Stimulated activated naive CD4-positive, alpha-beta T cell (primary cell): ENCODE measurements at places on chromosomes 12 and 14.
A peak's percentile ranks its signal among the peaks of the same experiment; 100 is the strongest.

DNA sequence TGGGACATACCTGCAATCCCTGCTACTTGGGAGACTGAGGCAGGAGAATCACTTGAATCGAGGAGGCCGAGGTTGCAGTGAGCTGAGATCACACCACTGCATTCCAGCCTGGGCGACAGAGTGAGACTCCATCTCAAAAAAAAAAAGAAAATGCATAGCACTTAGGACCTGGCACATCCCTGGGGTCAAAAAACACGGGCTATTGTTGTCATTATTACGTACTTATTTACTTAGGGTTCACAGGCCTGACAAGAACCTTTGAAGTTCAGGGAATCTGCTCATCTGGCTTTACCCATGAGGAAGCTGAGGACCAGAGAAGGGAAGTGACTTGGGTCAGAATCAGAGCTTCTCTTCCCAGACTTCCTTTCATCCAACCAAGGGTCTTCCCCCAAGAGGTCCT, 35.2 kb downstream of the SMUG1 start:
- DNase-seq, result no peak

DNA sequence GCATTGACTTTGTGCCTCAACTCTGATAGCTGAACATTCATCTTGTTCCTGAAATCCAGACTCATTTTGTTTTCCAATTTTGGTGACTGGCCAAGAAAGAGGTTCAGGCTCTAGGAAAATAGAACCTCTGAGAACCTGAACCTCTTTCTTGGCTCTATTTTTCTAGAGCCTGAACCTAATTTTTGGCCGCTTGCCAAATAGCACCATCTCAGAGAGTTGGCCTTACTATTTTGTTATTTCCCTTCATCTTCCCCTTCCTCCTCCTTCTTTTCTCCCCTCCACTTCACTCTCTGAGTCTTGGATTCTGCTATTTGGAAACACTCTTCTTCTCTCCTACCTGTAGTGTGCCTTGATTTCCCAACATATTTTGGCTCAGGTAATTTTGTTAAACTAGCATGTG, 114.4 kb upstream of the CNTN1 start:
- DNase-seq, result no peak

- DNase-seq, result no peak
Observed at GRCh38 chr12:46446645-46447044, 74.1 kb upstream of the SLC38A2 start.

GRCh38 chr12:3491938-3492792, 1.2 kb downstream of the PRMT8 start:
- no peak for DNase-seq

GRCh38 chr12:30519535-30519934, 176.1 kb downstream of the IPO8 start:
- no peak for DNase-seq

- no peak for DNase-seq
Observed at GRCh38 chr14:34766606-34767005, 52.2 kb upstream of the CFL2 start.

- DNase-seq, result peak; percentile 52
Observed at GRCh38 chr12:89353188-89353822, 1.0 kb upstream of the DUSP6 start.

DNA sequence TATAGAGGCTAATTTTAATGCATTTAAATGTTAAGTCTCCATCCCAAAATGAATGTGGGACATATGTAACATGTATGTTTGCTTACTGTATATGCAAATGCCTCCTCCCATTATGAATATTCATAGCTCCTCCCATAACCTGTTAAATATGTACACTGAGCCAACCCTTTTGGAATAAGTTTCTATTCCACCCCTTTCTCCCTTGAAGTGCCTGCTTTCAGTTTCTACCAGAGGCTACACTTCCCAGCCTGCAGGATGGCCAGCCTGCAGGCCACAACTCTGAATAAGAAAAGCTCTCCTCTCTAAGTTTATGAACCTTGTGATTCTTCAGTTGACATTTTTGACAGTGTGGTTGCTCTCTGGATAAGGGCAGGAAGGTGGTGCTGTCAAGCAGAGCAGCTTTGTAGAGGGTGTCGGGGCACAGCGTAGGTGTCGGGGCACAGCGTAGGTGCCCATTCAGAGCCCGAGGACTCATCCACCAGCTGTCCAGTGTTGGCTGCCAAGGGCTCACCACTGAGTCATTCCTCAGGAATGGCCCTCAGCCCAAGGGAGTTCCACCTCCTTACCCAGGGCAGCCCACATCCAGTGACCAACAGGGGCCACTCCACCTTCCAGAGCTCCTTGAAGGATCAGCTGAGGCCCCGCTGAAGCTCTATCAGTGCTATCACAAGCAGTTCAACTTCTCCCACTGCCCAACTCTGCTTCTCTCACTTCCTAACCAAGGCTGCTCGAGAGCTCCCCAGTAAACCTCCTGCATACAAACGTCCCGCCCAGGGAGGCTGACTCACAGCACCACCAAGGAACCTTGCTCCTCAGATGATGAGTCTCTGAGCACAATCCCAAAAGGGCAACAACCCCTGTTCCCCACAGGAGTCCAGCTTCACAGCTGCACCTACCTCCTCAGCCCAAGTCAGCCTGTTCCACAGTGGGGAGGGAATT, 31.4 kb downstream of the VWF start:
- DNase-seq, result no peak

DNA sequence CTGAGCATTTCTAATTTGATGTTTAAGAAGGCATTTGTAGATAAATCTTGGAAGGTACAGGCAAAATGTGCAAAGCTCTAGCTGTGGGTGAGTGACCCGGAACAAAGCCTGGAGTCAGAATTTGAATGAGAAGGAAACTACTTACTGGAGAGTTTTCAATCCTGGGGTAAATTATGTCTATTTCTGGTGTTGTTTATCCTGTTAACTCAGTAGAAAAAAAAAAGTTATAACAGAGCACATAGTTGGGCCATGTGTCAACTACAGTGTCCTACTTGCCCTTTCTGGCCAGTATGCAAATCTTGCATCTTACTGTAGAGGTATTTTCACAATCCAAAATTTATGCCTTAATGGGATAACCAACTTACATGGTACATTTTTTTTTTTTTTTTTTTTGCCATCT, 182.3 kb downstream of the SYNE2 start:
- no peak for DNase-seq

DNA sequence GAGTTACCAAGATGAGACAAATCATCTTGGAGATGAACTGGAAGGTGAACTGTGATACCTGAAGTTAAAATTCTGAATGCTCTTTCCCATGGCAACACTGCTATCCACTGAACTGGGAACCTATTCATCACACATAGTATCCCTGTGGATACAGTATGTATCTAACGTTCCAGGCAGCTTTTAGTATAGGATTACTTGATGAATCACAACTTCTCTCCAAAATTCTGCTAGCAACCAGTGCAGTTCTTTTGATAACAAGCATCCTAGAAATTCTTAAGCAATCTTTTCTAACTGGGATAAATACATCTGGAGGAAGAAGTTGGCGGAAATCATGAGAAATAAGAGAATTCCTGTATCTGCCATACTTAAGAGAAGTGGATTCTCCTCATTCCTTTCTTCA, 66.4 kb downstream of the PAWR start:
- DNase-seq, result no peak

DNA sequence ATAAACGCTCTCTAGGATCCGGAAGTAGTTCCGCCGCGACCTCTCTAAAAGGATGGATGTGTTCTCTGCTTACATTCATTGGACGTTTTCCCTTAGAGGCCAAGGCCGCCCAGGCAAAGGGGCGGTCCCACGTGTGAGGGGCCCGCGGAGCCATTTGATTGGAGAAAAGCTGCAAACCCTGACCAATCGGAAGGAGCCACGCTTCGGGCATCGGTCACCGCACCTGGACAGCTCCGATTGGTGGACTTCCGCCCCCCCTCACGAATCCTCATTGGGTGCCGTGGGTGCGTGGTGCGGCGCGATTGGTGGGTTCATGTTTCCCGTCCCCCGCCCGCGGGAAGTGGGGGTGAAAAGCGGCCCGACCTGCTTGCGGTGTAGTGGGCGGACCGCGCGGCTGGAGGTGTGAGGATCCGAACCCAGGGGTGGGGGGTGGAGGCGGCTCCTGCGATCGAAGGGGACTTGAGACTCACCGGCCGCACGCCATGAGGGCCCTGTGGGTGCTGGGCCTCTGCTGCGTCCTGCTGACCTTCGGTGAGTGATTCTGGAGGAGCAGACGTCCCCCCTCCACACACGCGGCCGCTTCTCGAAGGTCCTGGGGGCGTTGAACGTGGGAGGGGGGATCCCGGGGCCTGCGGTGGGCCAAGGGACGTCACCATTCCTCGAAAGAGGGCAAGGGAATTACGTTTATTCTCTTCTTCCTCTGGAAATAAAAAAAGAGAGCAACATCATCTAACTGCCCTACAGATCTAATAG, at the start of gene HSP90B1:
Gene HSP90B1, plus strand, starts transcription at position 377 of the 753 bp plus-strand sequence. Its CDS starts 106 bp downstream, at position 483.
- peak; percentile 99 for DNase-seq

DNA sequence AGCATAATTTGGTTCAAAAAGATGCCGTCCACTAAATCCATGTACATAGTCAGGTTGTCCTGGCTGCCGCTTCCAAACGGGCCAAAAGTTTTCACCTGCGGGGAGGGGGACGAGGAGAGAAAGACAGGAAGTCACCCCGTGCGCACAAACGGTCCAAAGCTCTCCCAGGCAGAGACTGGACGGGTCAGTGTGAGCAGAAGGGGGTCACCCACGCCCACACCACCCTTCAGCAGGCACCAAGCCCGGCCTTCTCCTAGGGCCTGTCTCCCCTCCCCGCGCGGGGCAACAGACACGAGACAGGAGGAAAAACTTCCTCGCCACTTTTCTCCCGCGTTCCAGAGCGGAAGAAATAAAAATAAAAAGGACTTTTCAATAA, 888 bp downstream of the CCDC88C start:
- DNase-seq, result no peak

DNA sequence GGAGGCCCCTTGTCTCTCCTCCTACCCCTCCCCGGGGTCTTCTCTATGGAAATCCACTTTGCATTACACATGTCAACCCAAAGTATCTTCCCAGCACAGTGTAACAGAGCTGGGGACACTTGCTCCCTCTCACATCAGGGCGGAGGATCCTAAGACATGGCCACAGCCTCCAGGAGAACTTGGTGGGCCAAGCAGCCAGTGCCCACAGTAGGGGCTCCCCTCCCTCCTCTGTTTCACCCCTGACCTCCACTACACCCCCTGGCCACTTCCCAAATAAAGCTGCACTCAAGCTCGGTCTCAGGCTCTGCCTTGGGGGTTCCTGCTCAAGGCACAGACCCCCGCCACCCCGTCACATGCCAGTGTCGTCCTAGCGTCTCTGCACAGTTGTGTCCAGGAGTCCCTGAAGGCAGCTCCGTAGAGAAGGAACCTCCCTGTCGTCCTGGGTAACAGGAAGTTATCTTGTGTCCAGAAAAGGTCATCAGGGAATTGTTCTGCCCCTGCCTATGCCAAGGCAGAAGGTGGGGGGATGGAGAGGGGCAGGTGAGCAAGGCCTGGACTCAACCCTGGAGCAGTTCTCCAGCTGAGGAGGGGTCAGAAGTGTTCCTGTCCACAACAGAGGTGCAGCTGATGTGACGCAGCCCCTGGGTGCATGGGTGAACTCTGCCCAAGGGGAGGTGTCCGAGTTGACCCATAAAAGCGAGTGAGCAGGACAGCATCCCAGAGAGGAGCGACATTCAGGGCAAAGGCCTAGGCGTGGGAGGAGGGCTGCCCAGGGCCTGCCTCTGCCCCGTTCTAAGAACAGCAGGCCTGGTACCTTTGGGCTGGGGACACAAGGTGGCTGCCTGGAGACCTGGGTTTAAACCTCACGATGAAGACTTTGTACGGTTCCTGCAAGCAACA, 25.5 kb downstream of the DIO3 start:
- DNase-seq, result no peak

DNA sequence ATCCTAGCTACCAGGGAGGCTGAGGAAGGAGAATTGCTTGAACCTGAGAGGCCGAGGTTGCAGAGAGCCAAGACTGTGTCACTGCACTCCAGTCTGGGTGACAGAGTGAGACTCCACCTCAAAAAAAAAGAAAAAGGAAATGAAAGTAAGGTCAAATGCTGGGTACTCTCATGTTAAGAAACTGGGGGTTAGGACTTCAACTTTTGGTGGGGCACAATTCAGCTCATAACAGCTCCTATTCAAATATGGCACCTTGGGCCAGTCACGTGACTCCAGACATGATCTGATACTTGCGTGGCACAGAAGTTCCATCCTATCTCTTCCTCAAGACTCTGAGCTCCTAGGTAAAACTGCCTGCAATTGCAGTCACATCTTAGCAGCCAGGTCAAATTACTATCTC, 142.7 kb downstream of the EGLN3 start:
- no peak for DNase-seq
